Adrenal gland (tissue), 19 donors: ENCODE measurements at places on chromosomes 7 and 10.

- peak; percentile 21 for DNase-seq
Observed at GRCh38 chr7:131720703-131721102, 164.3 kb upstream of the PODXL start.

DNA sequence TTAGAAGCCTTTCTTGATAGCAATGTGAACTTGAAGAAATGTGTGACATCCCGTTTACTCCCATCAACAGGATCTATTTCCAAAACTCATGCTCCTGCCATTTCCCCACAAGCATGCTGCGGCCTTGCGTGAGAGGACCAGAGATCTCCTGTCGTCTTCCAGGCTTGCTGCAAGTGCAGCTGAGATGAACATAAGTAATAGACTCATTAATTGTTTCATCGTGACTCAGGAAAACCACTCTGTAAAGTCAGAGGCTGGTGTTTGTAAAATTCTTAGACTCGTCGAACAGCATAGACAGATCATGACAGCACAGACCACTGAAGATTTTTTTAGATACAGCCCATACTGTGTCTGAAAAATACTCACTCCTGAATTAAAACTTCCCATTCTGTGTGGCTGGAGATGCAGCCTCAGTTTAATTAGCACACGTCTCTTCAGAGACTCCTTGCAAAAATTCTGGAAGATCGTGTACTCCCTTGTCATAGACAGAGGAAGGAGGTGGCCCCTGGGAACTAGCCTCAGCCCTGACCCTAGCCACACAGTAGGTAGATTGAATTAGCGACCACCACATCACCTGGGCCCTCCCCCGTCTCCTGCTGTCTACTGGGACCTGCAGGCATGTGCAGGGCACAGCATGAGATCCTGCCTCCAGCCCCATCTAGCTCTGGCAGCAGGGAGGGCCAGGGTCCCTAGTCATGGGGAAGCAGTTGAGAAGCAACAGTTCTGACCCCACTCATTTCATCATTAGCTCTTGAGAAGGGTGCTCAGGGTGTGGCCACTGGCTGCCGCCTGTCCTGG is 226.0 kb downstream of the CELF2 start:
- no peak for DNase-seq

DNA sequence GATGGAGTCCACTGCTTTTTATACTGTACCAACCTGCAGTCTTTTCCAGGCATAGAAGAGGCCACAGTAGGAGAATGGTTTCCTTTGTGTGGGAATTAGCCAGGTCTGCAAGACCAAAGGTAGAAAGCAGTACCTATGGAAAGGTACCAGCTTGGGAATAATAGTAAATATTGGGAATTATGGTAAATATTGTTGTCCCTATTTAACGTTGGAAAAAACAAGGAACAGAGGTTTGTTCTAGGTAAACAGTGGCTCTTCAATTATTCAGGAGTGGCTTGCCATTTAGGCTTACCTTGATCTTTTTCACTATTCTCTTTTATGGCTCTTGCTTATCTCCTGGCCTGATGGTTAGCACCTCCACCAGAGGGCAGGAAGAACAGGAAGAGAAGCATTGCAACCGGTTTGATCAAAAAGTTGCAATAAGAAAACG is 43.9 kb upstream of the GSAP start:
- DNase-seq, result no peak

DNA sequence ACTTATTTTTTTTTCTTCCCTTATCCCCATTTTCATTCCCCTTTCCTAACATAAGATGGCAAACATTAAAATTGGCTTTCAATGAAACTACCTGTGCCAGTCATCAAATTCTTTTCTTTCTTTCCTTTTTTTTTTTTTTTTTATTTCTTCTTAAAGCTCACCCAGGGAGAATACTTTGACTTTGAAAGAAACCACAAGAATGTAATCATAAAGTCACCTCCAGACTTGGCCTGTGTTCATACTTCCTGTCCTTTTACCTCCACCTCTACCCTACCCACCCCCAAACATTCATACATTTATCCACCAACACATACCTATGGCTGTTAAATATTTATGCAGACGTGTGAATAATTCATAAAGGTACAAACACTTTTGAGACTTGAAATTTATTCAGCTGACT is 254.6 kb downstream of the SLC25A13 start:
- DNase-seq, result no peak

DNA sequence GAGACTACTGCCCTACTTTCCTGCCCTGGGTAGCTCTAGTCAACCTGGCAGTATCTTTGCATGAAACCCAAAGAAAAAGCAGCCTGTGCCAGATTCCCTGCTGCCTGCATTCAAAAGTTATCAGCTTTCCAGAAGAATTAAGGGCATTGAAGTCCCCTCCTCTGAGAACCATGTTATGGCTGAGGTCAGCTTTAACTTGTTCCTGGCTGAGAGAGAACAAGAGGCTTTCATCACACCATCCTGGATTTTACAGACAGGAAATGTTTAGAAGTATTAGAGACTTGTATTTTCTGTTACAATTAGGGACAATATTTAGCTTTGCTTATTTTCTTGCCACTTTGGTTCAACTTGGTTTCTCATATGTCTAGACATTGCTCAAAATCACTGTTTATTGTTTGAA is 238.8 kb downstream of the ARL4A start:
- DNase-seq, result no peak
